Activated CD4-positive, alpha-beta T cell treated with anti-CD3 and anti-CD28 coated beads, Interleukin-2, amount 50 U/mL, for 4 hours (primary cell): ENCODE measurements at places on chromosomes 2 and 18.

DNA sequence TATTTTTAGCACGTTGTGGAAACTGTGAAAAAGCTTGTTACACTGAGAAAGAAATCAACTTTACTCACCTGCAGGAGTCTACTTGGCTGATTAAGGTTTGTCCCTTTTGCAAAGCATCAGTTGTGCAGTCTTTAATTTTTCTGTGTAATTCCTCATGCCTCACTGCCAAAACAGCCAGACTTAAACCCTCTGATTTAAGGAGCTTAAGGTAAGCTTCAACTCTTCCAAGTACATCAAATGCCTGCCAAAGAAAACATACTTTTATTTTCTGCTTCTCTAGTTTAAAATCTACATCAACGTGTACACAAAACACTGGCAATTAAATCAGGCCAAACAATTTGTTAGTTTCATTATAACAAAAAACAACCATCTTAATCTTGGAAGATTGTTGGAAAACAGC is 98.0 kb upstream of the TTN start:
- no peak for DNase-seq

DNA sequence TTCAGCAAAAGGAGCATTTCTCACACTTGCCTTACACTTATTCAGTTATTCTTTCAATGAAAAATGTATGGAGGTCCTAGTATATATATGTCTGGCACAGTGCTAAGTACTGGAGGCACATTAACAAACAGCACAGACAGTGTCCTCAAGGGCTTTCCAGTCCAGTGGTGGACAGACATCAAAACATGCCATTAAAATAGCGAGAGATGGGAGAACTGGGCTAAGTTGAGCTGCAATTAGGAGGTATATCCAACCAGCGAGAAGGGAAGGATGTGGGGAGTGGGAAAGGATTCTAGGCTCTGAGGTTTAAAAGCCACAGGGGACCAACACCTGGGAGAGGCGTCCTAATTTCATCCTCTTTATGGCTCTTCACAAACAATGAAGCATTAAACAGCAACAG is 127.5 kb upstream of the TTC39C start:
- DNase-seq = no peak

- no peak for DNase-seq
Observed at GRCh38 chr2:157672129-157672528, 43.5 kb upstream of the ACVR1C start.

- DNase-seq = no peak
Observed at GRCh38 chr18:26506012-26506411, 42.3 kb downstream of the KCTD1 start.

- DNase-seq = no peak
Observed at GRCh38 chr2:71614976-71615766, 161.8 kb downstream of the DYSF start.

DNA sequence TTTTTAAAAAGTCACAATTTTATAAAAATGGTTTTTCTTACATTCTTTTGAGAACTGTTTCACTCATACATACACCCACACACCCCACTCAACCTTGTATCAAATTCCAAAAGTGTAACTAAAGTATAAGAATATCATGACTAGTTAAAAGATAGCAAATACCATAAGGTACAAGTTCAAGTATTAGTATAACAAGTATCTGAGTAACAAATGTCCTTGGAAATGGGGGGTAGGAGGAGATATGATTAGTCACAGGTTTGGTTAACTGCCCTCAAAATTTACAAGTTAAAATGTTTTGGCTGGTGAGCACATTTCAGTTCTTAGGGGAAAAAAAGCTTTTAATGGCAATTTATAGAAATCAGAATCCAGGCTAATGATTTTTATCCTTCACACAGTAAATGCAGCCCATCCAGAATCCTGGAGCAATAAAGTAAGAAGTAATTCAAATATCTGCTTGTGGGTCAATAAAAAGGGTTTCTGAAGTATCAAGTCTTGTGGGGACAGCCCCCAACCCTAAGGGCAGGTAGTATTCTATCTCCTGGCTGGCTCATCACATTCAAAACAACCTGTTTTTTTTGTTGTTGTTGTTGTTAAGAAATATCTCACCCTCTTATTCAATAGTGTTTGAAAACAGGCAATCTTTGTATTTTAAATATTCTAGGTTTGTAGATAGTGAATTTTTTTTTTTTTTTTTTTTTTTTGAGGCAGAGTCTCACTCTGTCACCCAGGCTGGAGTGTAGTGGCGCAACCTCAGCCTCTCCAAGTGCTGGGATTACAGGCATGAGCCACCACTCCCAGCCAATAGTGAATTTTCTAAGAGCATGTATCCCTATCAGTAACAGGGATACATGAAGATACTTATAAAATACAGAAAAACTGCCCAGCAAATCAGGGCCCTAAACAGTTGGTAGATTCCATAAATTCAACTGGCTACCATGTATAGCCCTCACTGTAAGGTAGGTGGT is 14.5 kb downstream of the IAH1 start:
- DNase-seq = no peak

DNA sequence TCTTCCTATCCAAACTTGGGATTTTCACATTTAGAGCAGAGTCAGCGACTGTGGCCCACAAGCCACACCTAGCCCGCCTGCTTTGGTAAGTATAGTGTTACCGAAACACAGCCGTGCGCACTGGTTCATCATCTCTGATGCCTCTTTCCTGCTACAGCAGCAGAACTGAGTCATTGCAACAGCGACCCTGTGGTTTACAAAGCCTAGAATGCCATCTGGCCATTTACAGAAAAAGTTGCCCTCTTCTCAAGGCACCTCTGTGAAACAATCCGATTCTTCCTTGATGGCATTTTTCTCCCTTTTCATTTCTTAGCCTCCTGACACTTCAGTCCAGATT is 10.7 kb upstream of the IAH1 start:
- no peak for DNase-seq

DNA sequence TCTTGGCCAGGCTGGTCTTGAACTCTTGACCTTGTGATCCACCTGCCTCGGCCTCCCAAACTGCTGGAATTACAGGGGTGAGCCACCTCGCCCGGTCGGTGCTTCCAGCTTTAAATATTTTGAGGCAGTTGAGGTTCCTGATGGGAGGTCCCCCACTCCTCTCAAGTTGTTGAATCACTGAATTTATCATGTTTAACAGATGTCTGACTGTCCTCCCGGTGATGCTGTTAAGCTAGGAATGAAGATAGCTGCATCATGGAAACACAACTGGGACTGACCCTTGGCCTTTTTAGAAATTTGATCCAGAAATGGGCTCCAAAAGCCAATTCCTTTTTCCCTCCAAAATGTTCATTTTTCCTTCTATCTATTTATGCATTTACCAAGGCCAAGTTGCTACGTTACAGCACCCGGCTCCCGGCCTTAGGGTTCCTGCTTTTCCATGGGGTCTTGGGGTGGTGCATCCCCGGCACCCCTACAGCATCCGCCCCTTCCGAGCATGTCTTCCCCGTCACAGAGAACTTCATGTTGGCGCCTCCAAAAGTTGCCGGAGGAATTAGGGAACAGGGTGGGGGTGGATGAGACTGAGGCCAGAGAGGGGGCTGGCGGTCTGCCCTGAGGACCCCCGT is 43.9 kb downstream of the PAX8 start:
- no peak for DNase-seq

GRCh38 chr2:231394211-231395141 is 1.0 kb upstream of the B3GNT7 start:
- DNase-seq = no peak

- DNase-seq = no peak
Observed at GRCh38 chr18:55515214-55515613, 72.8 kb downstream of the TCF4 start.

- no peak for DNase-seq
Observed at GRCh38 chr18:62450546-62451410, 72.0 kb upstream of the ZCCHC2 start.

- peak; percentile 27 for DNase-seq
Observed at GRCh38 chr2:226798422-226799210, 1.0 kb downstream of the IRS1 start.

GRCh38 chr2:69535817-69536241 is 98.6 kb upstream of the NFU1 start:
- no peak for DNase-seq

DNA sequence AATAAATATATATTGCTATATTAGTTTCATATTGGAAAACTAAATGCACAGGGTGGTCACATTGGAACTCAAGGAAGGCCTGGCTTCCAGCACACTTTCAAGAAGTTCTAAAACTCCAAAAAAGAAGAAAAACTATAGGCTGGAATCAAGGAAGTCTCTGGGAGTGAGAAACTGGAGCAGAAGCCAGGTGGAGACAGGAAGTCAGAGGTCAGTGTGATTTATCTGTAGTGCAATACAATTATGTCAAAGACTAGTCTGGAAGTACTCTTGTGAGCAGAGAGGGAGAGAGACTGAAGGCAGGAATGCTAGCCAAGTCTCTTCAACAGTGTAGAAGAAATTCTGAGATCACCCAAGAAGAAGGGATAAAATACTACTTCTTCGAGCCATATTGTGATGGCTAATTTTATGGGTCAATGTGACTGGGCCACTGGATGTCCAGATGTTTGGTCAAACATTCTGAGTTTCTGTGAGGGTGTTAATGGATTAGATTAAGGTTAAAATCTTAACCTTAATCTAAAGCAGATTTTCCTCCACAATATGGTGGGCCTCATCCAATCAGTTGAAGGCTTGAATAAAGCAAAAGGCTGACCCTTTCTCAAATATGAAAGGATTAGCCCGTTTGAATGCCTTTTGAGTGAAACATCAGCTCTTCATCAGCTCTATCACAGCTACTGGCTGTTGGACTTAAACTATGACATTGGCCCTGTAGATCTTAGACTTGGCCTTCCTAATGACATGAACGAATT is 208.0 kb downstream of the TDRD15 start:
- no peak for DNase-seq

GRCh38 chr2:3630631-3631030 is 27.4 kb upstream of the ALLC start:
- DNase-seq = no peak

GRCh38 chr2:189309331-189309730 is 129.8 kb upstream of the COL5A2 start:
- DNase-seq = no peak
